Stimulated activated naive CD8-positive, alpha-beta T cell treated with anti-CD3 and anti-CD28 coated beads, Interleukin-15, amount 100 ng/mL, for 72 hours (primary cell): ENCODE measurements at places on chromosomes 16 and 17.
A peak's percentile ranks its signal among the peaks of the same experiment; 100 is the strongest.

- no peak for DNase-seq
Measured at GRCh38 chr17:13545941-13546340, 55.8 kb downstream of the HS3ST3A1 start.

DNA sequence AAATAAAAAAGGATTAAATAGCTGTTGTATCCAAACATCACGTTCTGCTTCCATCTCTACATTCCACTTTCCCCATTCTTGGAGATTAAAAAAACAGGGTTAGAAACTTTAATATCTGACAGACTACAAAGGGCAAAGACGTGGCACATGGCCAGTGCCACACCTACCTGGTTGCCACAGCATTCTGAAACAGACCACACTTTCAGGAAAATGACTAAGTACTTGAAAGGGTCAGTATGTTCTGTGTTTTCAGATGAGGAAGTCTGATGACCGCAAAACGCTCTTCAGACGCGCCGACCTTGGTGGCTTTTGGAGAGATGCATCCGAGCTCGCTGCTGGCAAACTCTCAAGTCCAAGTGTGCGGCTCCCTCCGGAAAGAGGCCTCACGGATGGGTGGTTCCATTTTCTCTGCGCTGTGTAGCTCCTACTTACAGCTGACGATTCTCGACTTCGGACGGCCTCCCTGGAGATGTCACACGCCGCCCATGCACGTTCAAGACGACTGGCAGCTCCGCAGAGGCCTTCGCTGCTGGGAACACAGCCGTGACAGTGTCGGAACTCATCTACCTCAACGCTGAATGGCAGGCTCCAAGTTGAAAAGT is 15.5 kb downstream of the MAP1LC3B start:
- DNase-seq = no peak

GRCh38 chr16:57774705-57775285 is 27.5 kb downstream of the KIFC3 start:
- DNase-seq = no peak

GRCh38 chr17:9203771-9204425 is 182.6 kb downstream of the NTN1 start:
- no peak for DNase-seq

- no peak for DNase-seq
Measured at GRCh38 chr16:29819506-29819905, 756 bp upstream of the MVP start.

DNA sequence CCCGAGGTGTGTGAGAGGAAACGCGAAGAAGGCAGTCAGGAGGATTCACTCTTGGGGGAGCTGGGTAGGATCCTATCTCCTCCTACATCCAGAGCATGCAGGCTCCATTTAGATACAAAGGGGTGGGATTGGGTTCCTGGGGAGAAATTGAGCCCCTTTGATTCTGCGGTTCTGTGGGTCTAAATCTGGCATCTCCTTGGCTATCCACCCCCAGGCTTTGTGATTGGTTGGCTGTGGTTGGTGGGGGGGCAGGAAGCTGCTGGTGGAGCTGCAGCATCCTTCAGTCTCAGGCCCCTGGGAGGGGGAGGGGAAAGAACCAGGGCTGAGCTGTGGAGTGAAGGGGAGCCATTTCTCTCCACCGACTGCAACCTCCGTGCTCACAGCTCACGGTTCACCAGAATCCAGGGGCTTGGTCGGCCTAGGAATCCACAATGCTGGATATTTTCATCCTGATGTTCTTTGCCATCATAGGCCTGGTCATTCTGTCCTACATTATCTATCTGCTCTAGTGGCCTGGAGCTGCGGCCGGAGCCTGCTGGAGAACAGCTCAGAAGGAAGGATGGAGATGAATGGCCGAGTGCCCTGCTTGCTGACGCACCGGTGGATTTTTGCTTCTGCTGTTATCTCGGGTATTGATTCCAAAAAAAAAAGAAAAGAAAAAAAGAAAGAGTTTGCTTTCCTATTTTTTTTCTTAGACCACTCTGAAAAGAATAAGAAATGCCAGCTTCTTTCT is at the start of gene LASP1NB:
Gene LASP1NB (plus strand): TSS at position 352 of the 733 bp plus-strand sequence.
- DNase-seq = peak; percentile 60

DNA sequence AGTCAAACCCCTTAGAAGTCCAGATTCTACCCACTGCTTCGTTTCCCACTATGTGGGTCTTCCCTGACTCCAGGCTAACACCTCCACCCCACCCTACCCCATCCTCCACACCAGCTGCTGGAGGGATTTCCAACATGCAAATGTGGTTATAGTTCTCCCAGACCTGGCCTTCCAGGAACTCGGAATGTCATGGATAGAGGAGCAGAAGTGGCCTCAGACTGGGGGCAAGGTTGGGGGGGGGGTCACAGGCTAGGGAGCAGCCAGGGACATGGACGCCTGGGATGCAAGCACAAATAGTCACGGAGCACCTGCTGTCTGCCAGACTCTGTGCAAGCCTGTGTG is 2.0 kb downstream of the CAMKK1 start:
- no peak for DNase-seq

- DNase-seq = no peak
Measured at GRCh38 chr17:32283745-32284201, 18.1 kb downstream of the RHBDL3 start.

GRCh38 chr17:81461607-81462500 is 50.7 kb downstream of the ACTG1 start:
- no peak for DNase-seq

GRCh38 chr17:17757956-17758845 is 76.9 kb downstream of the RAI1 start:
- no peak for DNase-seq

DNA sequence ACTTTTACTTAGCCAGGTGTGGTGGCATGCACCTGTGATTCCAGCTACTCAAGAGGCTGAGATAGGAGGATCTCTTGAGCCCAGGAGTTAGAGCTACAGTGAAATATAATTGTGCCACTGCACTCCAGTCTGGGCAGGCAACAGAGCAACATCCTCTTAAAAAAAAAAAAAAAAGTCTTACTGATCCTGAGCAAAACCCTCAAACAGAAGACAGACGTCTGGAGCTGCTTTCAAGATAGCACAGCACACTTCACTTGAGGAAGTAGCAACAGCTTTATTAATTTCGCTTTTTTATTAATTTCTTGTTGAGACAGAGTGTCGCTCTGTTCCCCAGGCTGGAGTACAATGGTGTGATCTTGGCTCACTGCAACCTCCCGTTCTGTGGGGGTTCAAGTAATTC is 10.2 kb upstream of the GGA2 start:
- no peak for DNase-seq

DNA sequence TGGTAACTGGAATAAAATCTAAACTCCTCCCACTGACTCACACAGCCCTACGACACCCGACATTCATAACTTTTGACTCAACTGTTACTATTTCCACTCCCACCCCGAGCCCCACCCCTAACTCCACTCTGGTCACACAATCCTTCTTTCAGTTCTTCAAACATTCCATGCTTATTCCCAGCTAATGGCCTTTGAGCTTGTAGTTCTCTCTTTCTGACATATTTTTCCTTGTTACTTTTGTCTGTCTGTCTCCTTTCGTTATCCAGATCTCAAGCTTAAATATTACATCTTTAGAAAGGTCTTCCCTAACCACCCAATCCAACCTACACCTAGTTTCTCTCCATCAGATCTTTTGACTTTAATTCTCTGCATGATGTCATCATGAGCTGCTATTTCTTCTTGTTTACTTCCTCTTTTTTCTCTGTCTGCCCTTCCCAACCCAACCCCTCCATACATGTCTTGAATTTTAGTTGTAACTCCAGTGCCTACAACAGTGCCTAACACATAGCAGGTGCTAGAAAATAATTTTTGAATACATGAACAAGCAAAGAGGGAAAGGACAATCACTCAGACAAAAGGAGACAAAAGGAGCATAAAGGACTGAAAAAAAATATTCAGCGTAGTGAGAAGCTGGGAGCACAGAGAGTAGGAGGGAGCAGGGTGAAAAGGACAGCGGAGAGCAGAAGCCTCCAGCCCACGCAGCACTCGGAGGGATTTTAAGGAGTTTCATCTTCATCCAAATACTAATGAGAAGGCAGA is 65.2 kb upstream of the SMIM36 start:
- no peak for DNase-seq

DNA sequence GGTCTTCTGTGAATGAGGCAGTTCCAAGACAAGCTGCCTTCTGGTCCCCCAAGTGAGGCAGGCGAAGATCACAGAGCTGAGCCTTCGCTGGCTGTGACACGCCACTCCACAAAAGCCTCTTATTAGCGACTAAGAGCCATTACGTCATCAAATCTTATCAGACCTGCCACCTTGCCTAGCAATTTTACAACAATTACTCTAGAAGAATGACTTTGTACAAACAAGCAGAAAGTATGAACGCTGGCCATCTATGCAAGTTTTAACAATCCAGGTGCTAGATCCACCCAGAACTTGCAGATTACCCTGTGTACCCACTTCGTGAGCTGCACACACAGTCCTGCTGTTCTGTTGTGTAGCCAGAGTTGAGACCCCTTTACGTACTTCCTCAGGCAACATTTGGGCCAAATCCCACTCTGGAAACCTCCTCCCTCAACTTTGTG is 3.8 kb upstream of the ICAM2 start:
- no peak for DNase-seq

DNA sequence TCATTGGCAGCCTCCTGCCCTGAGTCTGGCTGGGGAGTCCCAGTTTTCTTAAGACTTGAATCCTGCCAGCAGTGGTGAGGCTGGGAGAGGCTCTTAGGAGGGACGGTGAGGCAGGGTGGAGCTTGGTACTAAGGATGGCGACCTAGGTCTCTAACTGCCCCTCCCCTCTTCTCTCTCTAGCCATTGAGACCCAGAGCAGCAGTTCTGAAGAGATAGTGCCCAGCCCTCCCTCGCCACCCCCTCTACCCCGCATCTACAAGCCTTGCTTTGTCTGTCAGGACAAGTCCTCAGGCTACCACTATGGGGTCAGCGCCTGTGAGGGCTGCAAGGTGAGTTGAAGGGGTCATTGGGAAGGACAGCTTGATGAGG is 16.4 kb downstream of the GJD3 start:
- DNase-seq = no peak
